ENCODE measurements at places on chromosomes 6 and 20.

GRCh38 chr6:132952986-132953385 lies 138.6 kb downstream of the RPS12 start:
- H3K27me3 ChIP-seq: no peaks in the 10 kb centered on the region
- no peak overlapping the region for H3K27ac ChIP-seq
- H3K4me1 ChIP-seq: no peaks in the 10 kb centered on the region
- H3K4me3 ChIP-seq: no peak overlapping the region

DNA sequence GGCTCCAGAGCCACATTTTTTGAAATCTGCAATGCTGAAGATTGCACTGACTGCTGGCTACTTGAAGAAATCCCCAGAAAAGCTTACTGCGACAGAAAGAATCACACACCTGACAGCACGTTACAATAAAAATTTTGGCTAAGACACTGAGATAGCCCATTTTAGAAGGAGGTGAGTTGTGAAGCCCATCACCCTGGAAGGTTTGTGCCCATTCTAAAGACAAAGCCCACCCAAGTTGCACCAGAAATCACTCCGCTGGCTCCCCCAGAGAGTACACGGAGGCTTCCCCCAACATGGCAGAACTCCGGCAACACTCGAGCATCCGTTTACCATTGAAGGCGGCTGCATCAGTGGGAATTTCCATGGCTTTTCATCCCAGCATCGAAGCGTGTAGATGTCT lies 29.4 kb downstream of the LPA start:
- no peaks in the 10 kb centered on the region for H3K4me1 ChIP-seq
- H3K4me3 ChIP-seq: no peak overlapping the region

GRCh38 chr6:118316796-118317384 lies 231.2 kb upstream of the PLN start:
- no peaks in the 10 kb centered on the region for H3K27me3 ChIP-seq
- DNase-seq: no peak

DNA sequence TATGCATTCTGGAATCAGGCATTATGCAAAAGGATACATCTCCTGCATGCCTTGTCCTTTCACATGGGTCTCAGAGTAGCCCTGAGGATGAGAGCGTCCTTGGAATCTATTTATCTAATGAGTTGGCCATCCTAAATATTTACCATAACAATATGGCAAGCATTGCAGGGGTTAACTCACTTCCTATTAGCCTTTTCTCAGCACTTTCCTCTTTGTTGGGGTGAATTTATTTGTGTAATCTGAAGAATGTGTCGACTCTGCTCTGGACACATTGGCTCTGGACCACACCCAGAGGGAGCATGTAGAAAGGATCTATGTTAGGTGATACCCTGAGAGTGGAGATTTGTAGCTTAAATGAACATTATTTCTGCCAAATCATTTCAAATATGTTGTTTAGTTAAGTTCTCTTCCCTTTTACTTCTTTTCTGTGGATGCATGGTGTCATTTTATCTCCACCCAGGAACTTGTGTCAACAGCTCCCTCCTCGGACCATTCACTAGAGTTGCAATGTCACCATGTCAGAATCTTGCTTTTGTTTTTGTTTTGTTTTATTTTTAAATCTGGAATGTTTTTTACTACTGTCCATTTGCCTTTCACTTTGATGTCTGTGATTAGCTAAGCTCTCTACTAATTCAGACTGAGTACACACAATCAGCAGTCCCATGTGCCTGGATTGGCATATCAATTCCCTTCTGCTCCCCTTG lies 757.0 kb upstream of the MMS22L start:
- H3K4me3 ChIP-seq: no peak overlapping the region
- H3K27ac ChIP-seq: no peak overlapping the region
- H3K36me3 ChIP-seq: no peaks in the 10 kb centered on the region
- H3K27me3 ChIP-seq: no peaks in the 10 kb centered on the region

DNA sequence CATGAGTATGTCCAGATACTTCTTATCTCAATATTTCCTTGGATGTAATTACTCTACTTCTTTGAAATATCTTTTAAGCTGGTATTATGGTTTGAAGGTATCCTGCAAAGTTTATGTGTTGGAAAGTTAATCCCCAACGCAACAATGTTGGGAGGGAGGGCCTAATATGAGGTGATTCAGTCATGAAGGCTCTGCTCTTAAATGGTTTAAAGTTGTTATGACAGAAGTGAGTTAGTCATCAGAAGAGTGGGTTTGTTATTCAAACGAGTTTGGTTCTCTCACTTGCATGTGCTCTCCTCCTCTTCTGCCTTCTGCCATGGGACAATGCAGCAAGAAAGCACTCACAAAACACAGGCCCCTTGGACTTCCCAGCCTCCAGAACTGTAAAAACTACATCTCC lies 176.3 kb downstream of the KCNQ5 start:
- no peak for DNase-seq
- no peaks in the 10 kb centered on the region for H3K27me3 ChIP-seq
- H3K4me1 ChIP-seq: no peaks in the 10 kb centered on the region
- H3K27ac ChIP-seq: no peak overlapping the region

- DNase-seq: peak; percentile 58
- no peak overlapping the region for H3K27ac ChIP-seq
- no peaks in the 10 kb centered on the region for H3K27me3 ChIP-seq
- no peaks in the 10 kb centered on the region for H3K4me1 ChIP-seq
Observed at GRCh38 chr6:7615611-7616383, 25.8 kb downstream of the SNRNP48 start.

GRCh38 chr6:26156850-26157250 lies 69.6 kb downstream of the HFE start:
- no peaks in the 10 kb centered on the region for H3K36me3 ChIP-seq
- no peaks in the 10 kb centered on the region for H3K4me1 ChIP-seq
- DNase-seq: peak; percentile 77
- peak overlapping the region; percentile 98 for H3K27ac ChIP-seq
- H3K27me3 ChIP-seq: no peaks in the 10 kb centered on the region
- peak overlapping the region; percentile 50 for H3K4me3 ChIP-seq

GRCh38 chr20:25738198-25738597 lies 41.5 kb upstream of the ZNF337 start:
- no peak for DNase-seq
- H3K27me3 ChIP-seq: no peaks in the 10 kb centered on the region
- no peaks in the 10 kb centered on the region for H3K4me1 ChIP-seq
- no peak overlapping the region for H3K4me3 ChIP-seq
- H3K36me3 ChIP-seq: no peaks in the 10 kb centered on the region

DNA sequence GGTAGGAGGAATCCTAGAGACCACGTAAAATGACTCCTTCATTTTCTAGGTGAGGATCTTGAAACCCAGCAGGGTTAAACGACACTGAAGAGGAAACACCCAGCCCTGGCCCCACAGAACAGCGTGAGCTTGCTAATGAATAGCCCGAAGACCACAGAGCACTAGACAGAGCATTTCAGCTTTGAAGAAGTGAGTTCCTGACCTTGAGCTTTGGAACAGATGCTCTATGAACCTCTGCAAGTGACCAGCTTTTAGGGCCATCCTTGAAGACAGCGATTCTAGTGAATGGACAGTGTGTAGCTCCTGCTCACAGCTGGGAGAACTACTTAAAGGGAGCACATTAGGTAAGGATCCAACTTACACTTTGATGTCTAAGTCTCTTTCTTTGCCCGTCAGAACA lies 74.0 kb upstream of the FRMD1 start:
- no peaks in the 10 kb centered on the region for H3K27me3 ChIP-seq
- H3K36me3 ChIP-seq: no peaks in the 10 kb centered on the region
- H3K27ac ChIP-seq: no peak overlapping the region
- DNase-seq: peak; percentile 10

GRCh38 chr6:4969609-4970285 lies 34.1 kb downstream of the RPP40 start:
- no peaks in the 10 kb centered on the region for H3K27me3 ChIP-seq
- H3K4me1 ChIP-seq: no peaks in the 10 kb centered on the region

DNA sequence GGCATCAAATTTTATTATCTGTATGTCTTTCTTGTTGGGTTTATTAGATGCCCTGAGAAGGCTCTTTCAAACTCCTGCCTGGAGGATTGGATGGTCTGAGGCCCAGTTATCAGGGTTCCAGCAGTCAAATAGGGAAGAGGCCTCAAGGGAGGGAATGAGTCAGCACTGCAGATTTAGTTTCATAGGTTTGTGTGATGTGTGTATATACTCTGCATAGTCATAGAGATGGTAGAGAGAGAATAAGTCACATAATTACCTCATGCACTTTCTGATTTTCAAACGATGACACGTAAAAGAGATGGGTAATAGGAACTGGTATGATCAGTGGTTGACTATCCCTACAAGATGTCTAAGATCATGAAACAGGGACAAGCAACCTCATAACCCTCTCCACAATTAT lies 82.1 kb downstream of the ADAT2 start:
- H3K27ac ChIP-seq: no peak overlapping the region
- H3K4me3 ChIP-seq: no peak overlapping the region
- H3K4me1 ChIP-seq: no peaks in the 10 kb centered on the region

DNA sequence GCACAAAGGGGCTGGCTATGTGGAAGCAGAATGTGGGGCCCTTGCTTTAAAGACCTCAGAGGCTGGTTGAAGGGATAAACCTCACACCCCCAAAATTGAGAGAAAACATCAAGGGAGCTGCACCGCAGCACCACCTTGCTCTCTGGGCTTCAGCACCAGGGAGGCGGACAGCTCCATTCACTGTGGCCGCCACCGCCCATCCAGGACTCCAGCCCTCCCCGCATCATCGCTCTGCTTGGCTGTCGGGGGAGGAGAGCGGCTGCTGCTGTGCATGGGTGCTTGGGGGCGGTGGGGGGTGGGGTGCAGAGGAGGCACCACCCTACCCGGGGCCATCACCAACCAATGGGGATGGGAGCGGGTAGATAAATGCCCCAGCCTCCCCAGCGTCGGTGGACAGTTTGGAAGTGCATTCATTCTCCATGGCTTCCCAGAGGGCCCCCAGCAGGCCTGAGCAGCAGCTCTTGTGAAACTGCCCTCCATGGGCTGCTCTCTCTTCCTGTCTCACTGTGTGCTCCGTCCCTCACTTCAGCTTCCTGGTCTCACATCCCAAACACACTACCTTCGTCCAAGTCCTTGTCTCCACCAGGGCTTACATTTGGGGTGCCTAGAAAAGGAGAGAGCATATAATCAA lies 75.7 kb upstream of the BHLHE23 start:
- H3K4me3 ChIP-seq: no peak overlapping the region
- no peaks in the 10 kb centered on the region for H3K36me3 ChIP-seq
- no peaks in the 10 kb centered on the region for H3K4me1 ChIP-seq

GRCh38 chr20:59949911-59950310 lies 8.3 kb upstream of the CDH26 start:
- H3K27ac ChIP-seq: no peak overlapping the region
- H3K27me3 ChIP-seq: no peaks in the 10 kb centered on the region
- no peak overlapping the region for H3K4me3 ChIP-seq
- no peaks in the 10 kb centered on the region for H3K4me1 ChIP-seq
- H3K36me3 ChIP-seq: no peaks in the 10 kb centered on the region
